ENCODE measurements at places on chromosomes 2 and 18.

- DNase-seq: no peak
Measured at GRCh38 chr2:222669353-222669752, 2.1 kb upstream of the MOGAT1 start.

- no peak for DNase-seq
Measured at GRCh38 chr18:41695441-41695840, 259.6 kb upstream of the PIK3C3 start.

- DNase-seq: no peak
Measured at GRCh38 chr2:8533923-8534322, 147.9 kb upstream of the ID2 start.

DNA sequence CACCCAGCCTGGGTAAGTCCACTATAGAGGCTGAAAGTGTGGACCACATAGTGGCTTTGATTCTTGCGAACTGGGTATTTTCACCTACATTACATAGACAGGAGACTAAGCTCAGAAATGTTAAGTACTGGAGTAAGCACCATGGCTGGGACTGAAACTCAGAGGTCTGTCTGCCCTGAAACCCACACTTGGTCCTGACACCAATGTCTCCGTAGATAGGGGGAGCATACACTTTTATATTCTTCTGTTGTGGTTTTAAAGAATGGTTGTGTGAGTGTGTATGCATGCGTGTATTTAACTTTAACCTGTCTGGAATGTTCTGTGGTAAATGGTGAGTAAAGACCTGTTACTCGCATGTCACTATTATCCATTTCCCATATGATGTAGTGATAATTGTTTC is 10.3 kb upstream of the NPPC start:
- DNase-seq: no peak

DNA sequence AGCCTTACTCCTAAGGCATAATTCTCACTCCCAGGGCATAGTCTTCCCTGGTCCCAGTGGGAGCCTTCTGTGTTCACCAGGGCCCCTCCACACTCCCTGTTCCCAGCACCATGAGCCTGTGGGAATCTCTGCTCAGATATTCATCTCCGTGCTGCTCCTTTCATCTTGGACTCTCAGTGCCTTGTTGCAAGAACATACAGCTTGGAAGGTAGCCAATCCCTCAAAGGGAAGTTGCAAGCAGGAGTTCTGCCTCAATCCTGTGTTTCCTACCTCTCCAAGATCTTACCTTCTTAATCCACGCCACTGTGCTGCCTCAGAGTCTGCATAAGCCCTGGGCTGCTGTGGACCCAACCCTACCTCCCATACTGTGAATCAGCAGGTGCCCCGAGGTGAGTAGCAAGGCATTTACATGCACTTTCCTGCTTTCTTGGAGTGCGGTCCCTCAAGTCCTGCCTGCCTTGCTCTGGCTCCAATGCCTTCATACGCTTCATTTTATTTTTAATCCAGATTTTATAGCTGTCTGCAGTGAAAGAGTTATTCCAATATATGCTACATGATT is 413.8 kb upstream of the RAB6C start:
- DNase-seq: no peak

GRCh38 chr2:173979751-173980351 is 14.7 kb upstream of the SP3 start:
- DNase-seq: no peak

DNA sequence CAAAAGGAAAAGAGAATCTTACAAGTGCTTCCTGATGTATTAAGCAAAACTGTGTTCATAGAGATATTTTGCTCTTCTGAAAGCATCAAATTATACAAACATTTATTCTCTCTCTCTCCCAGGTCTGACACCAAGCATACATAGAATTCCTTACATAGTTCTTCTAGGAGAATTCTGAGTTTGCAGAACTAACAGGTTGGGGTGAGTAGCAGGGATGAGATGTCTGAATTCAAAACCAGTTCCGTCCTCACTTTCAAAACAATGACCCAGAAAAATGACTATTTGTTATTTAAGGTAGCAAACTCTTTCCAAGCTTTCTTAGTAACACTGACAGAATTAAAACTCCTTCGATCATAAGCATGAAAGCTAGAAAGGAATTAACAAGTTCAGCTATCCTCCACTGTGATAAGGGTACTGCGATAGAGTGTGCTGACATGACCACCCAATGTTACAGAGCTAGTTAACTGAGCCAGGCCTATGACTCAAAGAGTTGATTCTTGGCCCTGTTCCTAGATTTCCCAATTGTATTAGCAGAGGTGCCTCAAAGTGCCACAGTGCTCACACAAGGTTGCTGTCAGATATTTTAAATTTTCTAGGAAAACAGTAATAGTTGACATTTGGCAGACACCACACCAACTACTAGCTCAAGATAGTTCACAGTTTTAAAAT is 85.8 kb upstream of the SETBP1 start:
- peak; percentile 65 for DNase-seq

DNA sequence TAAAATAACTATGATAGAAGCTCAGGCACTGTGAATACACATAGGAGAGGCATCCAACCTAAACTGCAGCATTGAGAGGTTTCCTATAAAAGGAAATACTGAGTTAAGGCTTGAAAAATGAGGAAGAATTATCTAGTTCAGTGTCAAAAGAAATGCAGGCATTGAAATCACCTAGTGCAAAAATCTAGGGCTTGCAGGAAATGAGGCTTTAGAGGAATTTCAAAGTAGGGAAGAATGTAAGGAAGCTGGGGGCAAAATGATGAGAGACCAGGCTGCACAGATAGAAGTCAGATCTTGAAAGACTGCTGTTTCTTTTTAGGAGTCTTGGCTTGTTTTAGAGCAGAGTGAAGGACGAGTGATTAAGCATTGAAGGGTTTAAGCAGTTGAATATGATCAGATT is 28.1 kb upstream of the SCYGR2 start:
- no peak for DNase-seq

GRCh38 chr2:34912084-34912483 is 1313.0 kb upstream of the FAM98A start:
- no peak for DNase-seq

DNA sequence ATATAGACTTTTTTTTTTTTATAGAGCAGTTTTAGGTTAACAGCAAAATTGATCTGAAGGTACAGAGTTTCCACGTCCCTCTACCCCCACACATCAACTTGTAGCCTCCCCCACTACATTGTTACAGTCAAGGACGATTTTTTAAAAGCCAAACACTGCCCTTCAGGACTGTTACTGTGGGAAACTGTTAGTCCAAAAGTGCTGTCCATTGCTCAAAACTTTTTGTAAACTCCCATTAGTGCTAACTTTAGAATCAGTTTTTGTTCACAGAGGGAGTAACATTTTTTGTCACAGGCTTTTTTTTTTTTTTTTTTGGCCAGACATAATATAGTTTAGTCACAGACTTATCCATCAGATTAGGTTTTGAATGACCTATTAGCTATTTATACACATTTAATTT is 24.1 kb downstream of the ELP2 start:
- DNase-seq: no peak

DNA sequence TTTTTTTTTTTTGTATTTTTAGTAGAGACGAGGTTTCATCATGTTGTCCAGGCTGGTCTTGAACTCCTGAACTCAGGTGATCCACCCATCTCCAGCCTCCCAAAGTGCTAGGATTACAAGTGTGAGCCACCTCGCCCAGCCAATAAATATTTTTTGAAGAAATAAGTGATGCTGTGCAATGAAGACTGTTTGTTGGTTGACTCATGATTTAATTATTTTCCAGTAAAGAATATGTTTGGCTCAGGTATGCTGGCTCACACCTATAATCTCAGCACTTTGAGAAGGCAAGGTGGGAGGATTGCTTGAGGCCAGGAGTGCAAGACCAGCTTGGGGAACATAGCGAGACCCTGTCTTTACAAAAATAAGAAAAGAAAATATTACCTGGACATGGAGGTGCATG is 41.8 kb upstream of the LPIN2 start:
- DNase-seq: no peak

All from lung microvascular endothelial cell (primary cell).